Stimulated activated naive CD4-positive, alpha-beta T cell treated with Interleukin-2 at 50 U/mL for 16 hours (primary cell): ENCODE measurements at places on chromosomes 13 and 19.

GRCh38 chr19:16198370-16198651, 600 bp downstream of the AP1M1 start:
- DNase-seq, result no peak

- DNase-seq, result no peak
Observed at GRCh38 chr13:88592105-88592504, 920.9 kb downstream of the SLITRK5 start.

GRCh38 chr13:114149774-114150740, 17.6 kb upstream of the RASA3 start:
- no peak for DNase-seq

- DNase-seq, result no peak
Observed at GRCh38 chr19:14006766-14007562, 844 bp upstream of the RFX1 start.

GRCh38 chr19:2791876-2792275, 6.6 kb downstream of the THOP1 start:
- no peak for DNase-seq

DNA sequence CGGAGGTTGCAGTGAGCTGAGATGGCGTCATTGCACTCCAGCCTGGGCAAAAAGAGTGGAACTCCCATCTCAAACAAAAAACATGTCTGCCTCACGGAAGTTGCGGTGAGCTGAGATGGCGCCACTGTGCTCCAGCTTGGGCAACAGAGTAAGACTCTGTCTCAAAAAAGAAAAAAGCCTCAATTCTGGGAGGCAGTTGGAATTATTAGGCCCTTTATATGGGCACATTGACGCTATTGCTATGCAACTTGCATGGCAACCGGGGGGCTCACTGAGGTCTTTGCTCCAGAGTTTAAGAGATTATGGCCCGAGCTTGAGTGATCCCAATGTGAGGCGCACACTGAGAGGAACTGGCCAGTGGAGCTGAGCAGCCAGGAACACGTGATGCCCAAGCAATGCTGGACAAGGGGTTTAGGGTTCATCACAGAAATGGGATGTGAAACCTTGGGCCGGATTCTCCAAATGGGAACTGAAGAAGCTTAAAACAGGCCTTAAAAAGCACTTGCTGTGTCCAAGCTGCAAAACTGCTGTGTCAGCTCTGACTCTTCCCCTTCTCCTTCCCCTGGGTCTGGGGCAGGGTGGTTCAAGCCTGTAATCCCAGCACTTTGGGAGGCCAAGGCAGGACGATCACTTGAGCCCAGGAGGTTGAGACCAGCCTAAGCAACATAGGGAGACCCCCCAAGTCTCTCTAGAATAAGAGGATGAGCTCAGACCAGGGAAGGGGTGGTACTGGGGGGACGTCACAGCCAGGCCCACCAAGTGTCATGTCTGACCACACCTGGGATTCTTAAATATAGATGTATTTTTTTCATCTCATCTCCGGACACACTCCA, 2.5 kb downstream of the FTL start:
- DNase-seq, result no peak

GRCh38 chr13:113748101-113748861, 10.7 kb upstream of the TMEM255B start:
- no peak for DNase-seq

DNA sequence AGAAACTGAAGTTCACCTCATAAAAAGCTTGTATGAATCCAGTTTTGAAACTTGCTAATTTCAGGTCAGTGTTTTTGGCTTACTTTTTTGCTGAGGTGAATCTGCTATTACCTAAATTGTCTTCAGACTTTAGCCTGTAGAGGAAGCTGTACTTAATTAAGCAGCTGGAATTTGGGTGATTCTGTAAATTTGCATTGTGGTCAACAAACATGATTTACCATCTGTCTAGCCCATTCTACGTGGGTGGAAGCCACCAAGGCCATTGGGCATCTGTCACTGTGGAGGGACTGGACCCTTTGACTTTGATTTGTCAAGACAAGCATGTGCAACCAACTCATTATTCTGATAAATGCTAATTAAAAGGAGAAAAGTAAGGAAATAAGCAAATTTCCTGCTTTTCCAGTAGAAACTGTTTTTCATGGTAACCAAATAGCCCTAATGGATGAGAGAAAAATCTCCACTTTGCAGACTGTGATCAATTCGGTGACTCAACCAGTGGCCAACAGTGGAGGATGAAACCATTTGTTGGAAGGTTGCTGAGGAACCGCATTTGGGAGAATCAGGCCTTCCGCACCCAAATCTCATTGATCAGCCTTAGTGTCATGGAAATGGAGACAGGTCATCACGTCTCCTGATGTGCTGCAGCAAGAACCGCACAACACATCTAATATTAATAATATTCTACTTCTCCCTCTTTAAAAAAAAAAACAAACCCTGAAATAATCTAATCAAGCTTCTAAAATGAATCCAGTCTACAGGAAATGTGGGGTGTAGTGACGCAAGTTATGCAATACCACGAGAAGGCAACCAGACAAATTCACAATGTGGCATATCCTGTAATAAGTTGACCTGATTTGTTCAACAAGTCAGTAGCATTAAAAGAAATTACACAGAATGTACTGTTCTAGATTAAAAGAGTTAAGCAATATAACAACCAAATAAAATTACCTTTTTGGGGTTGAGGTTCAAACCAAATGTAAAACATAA, 54.3 kb downstream of the GARRE1 start:
- no peak for DNase-seq

- no peak for DNase-seq
Observed at GRCh38 chr13:111565400-111565799, 245.0 kb downstream of the TEX29 start.

DNA sequence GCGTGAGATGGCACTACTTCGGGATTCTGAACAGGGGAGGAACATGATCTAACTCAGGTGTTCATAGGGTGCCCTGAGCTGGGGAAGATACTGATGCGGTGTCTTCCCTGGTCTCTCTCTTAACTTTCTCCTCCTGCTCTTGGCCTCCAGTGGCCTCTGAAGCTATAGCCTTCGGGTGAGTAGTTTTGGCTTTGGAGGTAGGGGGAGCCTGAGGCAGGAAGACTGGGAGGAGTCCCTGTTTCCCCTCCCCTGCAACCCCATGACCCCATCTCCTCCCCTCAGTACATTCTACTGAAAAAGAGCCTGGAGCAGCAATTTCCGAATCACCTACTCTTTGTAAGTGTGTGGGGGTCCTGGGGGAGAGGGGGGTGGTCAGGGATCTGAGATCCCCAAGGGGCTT, 3.5 kb downstream of the SELENOV start:
- no peak for DNase-seq

DNA sequence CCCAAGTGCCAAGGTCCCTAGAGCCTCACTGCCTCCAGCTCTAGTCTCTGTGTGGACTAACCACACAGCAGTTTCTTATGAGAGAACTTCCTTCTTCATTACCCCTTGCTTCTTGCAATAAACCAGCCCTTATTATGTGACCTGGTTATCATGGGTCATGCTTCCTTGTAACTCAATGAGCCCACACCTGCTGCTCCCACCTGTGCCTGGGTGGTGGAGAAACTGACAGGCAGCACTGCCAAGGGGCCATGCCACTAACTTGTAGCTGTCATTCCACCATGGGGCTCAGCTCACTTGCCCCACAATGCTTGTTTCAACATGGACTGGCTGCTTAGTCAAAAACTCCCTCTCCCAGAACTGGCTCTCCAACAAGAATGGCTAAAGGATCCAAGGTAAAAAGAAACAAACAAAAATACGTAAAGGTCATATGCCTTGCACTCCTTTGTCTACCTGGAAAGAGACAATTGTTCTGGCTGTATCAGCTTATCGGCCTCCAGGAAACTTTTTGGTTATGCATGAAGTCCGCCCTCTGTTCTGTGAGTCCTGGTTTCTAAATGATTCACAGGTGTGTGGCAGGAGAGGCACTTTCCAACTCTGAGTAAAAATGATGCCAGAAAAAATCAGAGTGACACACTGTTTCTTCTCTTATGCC, 446.4 kb downstream of the COG6 start:
- peak; percentile 17 for DNase-seq

GRCh38 chr13:104143760-104144416, 1077.7 kb upstream of the SLC10A2 start:
- DNase-seq, result no peak

DNA sequence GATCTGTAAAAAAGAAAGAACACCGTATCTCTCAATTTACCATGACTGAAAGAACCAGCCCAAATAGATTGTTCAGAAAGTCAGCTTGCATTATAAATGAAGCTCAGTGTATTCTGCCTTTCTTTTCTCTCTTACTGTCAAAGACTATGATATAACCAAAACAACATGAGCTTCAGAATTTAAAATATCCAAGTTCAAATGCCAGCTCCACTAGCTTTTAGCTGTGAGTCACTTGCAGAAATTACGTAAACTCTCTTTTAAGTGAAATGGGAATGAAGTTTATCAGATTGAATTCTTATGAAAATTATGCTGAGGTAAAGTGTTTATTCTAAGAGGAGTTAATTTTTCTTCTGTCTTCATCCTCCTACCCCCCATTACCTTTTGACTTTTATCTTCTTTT, 20.0 kb upstream of the POSTN start:
- no peak for DNase-seq

DNA sequence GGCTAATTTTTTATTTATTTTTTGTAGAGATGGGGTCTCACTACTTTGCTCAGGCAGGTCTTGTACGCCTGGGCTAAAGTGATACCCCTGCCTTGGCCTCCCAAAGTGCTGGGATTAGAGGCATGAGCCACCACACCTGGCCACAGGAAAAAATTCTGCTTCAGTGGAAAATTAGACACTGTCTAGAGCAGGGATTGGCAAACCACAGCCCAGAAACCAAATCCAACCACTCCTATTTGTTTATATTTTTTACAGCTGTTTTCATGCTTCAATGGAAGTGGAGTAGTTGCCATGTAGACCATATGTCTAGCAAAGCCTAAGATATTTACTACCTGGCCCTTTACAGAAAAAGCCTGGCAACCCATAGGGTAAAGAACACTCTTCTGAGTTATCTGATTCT, 123.7 kb upstream of the MRI1 start:
- no peak for DNase-seq

GRCh38 chr13:30325668-30326067, 18.3 kb upstream of the KATNAL1 start:
- DNase-seq, result no peak

DNA sequence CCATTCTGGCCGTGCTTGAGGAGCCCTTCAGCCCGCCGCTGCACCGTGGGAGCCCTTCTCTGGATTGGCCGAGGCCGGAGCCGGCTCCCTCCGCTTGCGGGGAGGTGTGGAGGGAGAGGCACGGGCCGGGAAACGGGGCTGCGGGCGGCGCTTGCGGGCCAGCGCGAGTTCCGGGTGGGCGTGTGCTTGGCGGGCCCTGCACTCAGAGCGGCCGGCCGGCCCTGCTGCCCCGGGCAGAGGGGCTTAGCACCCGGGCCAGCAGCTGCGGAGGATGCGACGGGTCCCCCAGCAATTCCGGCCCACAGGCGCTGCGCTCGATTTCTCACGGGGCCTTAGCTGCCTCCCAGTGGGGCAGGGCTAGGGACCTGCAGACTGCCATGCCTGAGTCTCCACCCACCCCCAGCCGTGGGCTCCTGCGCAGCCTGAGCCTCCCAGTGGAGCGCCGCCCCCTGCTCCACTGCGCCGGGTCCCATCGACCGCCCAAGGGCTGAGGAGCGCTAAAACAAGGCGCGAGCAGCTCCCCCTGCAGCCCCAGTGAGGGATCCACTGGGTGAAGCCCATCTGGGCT, 76.5 kb downstream of the PCDH20 start:
- DNase-seq, result no peak

DNA sequence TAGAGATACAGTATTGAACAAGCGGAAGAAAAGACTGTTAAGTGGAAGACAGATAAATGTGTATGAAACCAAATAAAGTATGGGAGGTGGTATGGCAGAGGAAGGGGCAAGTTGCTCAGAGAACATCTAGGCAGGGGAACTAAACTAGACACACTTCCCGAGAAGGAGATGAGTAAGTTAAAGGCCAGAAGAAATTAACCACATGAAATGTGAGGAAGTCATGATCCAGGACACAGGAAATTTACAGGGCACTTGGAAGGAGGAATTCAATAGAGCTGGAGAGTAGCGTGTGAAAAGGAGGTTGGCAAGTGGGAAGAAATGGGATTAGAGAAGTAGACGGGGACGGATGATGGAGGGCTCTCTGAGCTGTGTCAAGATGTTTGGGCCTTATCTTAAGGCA, 208.8 kb downstream of the COG6 start:
- no peak for DNase-seq

GRCh38 chr19:38861368-38861767, 11.6 kb upstream of the HNRNPL start:
- DNase-seq, result no peak

- DNase-seq, result no peak
Observed at GRCh38 chr13:113119822-113120189, 2.8 kb upstream of the F10 start.

GRCh38 chr19:6387372-6387771, 5.6 kb downstream of the GTF2F1 start:
- DNase-seq, result no peak

DNA sequence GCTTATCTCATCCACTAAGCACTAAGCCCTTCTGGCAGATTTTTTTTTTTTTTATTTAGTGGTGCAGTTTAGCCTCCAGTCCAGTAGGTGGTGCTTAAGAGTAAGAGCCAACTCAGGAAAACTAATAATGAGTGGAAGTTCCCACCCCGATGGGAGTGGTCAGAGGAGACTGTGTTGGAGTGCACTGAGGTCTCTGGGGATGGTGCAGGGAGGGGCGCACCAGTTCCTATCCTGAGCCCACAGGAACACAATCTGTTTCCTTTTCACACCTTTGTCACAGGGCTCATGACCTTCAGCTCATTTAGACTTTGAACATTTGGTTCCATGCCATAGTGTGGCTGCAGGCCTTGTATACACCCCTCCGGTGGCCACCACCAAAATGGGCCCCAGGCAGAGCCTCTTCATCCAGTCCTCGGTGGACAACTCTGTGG, 367.4 kb downstream of the SPRY2 start:
- no peak for DNase-seq

- no peak for DNase-seq
Observed at GRCh38 chr13:96860882-96861281, 133.4 kb downstream of the OXGR1 start.

GRCh38 chr19:14575428-14575980, 3.6 kb upstream of the NDUFB7 start:
- DNase-seq, result no peak

- no peak for DNase-seq
Observed at GRCh38 chr19:55935206-55935605, 3.1 kb upstream of the NLRP13 start.

DNA sequence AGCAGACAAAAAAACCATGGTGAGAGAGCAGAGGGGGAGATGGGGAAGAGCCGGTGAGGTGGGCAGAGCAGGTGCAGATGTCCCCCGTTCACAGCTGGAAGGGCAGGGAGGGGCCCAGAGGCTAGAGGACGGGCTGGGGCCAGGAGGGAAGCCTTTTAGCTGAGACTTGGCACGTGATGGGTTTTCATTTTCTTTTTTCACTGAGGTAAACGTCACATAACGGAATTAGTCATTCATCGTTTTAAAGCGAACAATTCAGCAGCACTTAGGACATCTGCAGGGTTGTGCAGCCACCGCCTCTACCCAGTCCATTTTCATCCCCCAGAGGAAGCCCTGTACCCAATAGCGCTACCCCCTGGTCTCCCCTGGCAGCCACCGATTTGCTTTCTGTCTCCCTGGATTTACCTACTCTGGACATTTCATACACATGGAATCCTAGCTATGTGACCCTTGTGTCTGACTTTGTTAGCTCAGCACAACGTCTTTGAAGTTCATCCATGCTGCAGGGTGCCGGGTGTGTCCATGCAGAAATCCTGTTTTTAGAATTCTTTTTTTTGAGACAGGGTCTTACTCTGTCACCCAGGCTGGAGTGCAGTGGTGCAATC, 16.0 kb upstream of the EMC10 start:
- no peak for DNase-seq

- no peak for DNase-seq
Observed at GRCh38 chr13:43072394-43072793, 49.0 kb downstream of the DNAJC15 start.

GRCh38 chr19:49601482-49602038, 10.6 kb downstream of the PRR12 start:
- DNase-seq, result no peak
